ENCODE measurements at places on chromosomes 4 and X.

DNA sequence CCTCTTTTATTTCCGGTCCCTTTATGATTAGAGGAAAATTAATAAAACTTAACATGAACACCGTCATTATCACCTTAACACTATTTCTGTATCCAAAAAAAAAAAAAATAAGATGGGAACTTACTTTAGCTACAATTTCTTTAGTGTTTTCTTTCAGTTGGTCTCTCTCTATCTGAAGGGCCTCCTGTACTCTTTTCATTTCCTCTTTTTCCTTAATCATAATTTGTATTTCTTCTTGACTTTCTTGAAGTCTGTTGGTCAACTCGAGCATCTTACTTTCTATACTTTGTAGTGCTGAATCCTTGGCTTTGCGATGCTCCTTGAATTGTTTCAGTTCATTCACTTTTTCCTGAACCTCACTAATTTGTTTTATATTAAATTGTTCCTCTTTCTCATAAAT is 45.3 kb upstream of the BDH2 start:
- no peak for DNase-seq

- DNase-seq: no peak
Measured at GRCh38 chr4:76341063-76341462, 34.5 kb downstream of the STBD1 start.

GRCh38 chr4:186634591-186635128 is 79.3 kb upstream of the MTNR1A start:
- no peak for DNase-seq

- DNase-seq: no peak
Measured at GRCh38 chr4:107977966-107978705, 11.6 kb upstream of the HADH start.

DNA sequence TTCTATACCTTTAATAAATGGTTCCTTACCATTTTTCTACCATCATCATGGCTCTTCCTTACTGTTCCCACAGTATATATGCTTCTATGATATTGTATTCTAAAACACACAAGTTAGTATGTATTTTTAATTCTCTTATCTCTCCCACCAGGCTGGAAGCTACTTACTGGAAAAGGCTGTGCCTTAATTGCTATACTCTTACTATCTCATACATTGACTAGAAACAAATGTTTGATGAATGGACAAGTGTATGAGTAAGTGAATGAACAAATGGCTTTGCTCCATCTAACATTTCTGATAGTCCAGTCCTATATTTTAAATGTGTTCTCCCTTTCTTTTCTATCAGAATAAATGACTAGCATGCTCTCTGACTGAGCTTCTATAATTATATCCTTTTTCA is 320.8 kb upstream of the RASGEF1B start:
- DNase-seq: no peak

DNA sequence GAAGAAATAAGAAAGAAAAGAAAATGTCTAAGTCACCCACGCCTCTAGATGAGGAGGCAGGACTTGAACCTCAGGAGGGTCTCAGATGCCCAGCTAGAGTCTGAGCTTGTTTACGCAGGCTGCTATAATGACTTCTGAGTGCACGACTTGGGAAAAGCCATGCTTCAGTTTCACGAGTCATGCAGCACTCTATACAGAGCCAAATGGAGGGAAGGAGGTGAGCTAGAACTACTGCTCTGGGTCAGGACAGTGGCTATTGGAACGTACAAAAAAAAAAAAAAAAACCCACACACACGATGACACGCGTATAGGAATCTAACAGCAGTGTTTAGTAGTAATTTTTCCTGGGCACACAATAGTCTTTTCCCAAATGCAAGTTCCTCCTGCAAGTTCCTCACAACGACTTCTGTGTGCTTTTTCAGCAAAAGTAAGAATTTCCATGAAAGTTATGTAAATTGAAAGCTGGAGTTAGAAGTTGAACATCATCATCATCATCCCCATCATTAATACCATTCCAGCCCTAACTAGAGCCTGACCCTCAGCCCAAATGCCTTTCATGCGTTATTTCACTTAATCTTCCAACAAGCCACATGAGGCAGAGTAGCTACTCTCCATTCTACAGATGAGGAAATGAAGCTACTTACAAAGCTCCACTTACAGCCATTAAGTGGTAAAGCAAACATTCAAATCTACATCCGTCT is 36.6 kb downstream of the IRF2 start:
- no peak for DNase-seq

DNA sequence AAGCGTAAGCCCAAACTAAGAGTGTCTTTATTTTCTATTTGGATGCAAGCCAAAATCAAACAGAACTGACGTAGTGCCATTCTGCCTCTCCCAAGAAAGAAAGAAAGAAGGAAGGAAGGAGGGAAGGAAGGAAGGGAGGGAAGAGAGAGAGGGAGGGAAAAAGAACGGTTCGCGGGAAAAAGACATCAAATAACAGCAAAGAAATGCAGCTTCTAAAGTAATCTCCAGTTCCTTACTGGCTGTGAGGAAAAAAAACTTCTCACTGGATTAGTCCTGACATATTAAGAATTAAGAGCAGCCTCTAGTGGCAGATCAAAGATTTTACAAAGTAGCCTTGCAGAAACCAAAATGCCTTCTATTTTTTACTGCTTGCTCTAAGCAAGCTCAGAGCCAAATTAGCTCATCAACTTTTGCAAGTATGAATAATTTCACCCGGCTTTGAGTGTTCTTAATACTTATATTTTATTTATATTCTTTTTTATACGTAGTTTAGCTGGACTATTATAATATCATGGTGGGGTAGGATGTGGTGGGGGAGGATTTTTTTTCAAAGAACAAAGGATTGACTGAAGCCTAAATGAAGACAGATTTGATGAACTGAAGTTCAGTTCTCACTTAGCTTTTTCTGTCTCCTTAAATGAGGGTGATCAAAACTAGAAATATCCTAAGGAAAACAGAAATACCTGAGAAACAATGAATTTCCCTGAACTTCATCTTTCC is 36.6 kb downstream of the PITX2 start:
- DNase-seq: no peak

GRCh38 chr4:182705389-182705788 is 211.8 kb downstream of the DCTD start:
- no peak for DNase-seq

- no peak for DNase-seq
Measured at GRCh38 chr4:176043838-176044588, 21.6 kb upstream of the WDR17 start.

DNA sequence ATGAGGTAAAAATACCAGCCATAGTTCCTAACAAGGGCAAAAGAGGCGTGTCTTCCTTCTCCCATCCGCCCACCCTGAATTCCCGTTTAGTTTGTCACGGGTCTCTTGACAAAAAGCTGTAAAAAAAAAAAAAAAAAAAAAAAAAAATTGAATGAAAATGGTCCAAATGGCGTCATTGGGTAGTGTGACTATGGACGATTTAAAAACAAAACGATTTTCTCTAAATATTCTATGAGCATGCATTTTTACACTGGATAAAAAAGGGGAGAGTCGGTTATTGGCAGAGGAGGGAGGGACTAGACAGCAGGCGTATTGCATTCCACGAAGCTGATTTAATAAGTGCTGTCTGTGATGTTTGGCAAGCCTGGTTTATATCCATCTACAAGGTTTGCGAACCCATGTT is at the start of gene FAM133A:
TSS of gene FAM133A (plus strand) at position 338 of the 403 bp plus-strand sequence. CDS start 35,214 bp downstream, outside the sequence.
- DNase-seq: no peak

- DNase-seq: no peak
Measured at GRCh38 chr4:139330283-139330682, 28.0 kb upstream of the NDUFC1 start.

GRCh38 chrX:103549916-103550315 is 30.6 kb upstream of the RAB40A start:
- DNase-seq: no peak

DNA sequence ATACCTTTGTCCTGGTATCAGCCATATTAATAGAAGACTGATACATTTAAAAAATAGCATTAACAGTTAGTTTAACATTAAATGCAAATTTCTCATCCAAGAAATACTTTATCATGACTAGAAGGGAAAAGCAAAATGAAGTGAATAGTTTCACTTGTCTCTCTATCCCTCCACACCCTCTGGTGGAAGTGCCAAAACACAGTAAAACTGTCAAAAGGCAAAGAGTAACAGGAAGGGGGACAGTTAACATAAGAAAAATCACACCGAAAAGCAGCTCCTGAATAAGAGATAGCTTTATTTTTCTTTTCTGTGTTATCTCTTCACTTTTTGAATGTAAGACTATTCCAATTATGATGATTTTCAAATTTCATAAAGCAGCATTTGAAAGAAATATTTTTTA is 187.2 kb downstream of the FBXW7 start:
- no peak for DNase-seq

- no peak for DNase-seq
Measured at GRCh38 chrX:123773258-123773988, 40.6 kb upstream of the THOC2 start.

DNA sequence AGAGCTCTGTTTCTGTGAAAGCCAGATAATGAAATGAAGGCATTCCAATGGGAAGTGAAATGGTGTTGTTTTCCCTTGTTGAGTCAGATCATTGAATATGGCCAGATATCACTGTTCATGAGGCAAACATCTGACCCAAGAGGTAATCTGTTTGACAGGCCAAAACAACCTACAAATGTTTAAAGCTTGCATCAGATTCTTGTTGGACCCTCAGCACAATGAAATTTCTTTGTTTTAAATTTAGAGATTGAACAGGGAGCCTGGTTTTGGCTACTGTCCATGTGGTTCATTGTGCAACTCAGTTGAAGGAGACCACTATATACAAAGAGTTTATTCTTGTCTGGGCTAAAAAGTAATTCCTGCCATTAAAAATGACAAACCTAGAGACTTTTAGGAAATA is 159.1 kb downstream of the AFF2 start:
- DNase-seq: no peak

- no peak for DNase-seq
Measured at GRCh38 chr4:55675196-55675793, 39.2 kb upstream of the NMU start.

DNA sequence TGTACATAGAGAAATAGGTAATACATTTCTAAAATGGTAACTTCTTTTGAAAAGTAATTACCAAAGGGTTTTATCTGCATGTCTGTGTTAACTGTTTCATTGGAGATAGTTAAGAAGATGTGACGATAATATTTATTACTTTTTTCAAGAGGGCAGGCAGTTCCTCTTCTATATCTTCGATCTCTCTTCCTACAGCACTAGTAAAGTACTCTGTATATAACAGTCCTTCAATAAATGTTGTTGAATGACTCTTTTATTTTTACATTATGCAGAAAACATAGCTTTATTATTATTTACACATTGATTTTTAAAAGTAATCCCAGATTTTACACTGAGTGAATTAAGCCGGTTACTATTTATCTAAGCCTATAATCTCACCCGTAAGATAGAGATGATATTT is 51.8 kb downstream of the TMPRSS11E start:
- no peak for DNase-seq

DNA sequence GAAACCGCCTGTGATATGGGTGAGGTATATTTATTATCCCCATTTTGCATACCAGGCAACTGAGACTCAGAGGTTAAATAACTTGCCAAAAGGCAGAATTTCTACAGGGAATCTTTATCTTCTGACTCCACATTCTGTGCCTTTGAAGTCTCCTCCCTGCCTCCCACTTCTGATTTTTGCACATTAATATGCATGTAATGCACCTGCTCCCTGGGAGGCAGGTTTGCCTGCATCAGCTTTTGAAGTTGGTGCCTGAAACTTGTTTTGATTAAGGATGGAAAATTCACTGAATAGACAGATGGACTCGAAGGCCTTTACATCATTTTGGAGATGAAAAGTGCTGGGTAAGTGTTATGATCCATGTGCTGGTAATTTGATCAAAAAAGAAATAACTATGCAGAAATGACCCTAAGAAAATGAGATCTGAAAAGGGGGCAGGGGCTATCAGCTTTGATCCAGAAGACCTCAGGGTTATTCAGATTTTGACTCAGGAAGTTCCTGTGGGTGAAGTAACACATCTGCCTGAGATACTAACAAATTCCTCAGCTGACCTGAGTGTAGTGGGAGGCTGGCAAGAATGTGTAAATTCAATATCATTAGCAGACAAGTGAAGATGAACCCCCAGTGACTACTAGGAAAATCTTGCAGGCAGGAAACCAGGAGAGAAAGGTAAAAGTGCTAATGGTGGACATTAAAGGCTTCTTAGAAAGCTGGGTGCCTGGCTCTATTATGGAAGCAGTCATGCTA is 167.5 kb upstream of the BOD1L1 start:
- DNase-seq: no peak

DNA sequence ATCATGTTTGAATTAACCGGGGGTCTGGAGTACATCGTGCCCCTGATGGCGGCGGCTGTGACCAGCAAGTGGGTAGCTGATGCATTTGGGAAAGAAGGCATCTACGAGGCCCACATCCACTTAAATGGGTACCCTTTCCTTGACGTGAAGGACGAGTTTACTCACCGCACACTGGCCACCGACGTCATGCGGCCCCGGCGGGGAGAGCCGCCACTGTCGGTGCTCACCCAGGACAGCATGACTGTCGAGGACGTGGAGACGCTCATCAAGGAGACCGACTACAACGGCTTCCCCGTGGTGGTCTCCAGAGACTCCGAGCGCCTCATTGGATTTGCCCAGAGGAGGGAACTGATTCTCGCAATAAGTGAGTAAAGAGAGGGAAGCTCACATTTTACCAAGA is 56.9 kb downstream of the CLCN4 start:
- DNase-seq: no peak

- DNase-seq: no peak
Measured at GRCh38 chr4:154231806-154232478, 259.7 kb downstream of the DCHS2 start.

DNA sequence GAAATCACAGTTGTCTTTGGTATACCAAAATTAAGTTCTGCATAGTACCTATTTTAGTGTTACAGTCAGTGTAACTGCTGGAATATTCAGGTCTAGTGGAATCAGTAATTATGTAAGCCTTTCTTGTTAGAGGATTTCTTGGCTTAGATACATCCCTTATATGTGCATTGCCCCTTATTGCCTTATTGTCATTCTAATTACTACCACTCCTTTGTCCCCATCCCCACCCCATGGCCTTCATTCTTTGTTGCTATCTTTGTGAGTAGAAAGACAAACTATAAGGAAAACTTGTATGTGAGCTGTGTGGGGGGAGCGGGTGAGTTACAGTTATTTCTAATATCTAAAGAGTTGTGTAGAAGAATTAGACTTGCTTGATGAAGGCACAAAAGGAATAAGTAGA is 36.9 kb upstream of the RPA4 start:
- no peak for DNase-seq

DNA sequence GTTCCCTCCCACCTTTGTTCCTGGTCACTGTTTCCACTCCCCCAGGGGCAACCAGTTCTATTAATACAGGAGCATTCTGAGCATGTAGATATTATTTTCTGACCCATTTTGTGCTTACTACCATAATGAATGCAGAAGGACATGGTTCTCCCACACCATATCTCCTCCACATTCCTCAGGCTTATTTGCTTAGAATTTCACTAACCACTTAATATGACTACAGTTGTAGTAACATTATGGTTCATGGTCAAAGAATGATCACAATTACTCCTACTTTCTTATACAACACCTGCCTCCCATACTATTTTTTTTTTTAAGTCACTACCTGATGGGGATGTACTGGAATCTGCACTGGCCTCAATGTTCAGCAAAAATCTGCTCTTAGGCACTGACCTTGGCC is 7.5 kb upstream of the FAM184B start:
- no peak for DNase-seq
